AG20443 (cell line): ENCODE measurements at places on chromosomes 5 and 9.

DNA sequence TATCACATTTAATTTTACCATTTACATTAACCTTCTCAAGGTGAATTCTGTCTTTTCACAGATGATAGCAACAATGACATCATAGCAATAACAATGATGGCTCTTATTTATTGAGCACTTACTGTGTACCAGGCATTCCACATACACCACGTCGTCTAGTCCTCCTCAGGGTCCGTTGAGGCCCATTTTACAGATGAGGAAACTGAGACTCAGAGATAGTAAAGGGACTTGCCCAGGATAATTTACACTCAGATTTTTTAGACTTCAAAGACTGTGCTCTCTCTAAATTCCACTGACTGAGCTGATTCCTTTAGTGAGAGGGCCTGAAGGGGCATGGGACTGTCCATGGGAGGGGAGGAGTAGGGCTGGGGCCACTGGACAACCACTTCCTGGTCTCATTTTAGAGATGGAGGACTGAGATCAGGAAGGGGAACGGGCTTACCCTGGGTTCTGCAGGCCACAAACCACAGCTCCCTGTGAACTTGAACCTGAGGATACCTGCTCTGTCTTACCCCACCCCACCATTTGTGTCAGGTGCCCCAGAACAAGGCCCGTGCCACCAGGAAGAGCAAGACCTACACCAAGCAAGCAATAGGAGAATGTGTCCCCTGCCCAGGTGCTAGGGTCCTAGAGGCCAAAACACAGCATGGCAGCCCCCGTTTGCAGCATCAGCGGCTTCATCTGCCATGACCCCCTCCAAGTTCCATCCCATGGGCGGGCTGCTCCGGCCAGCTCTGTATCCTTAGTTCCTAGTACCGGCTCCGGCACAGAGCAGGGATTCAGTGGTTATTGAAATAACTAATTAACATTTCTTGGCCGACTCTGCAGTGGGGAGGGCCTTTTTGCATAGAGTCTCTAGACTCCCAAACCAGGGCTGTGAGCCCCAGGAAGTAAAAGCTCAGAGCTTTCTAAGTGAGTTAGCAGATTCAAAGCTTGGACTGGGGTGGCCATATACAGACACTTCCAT is 96.6 kb downstream of the RGS3 start:
- DNase-seq: no peak

- DNase-seq: no peak
Measured at GRCh38 chr5:133453831-133454230, 158.5 kb downstream of the FSTL4 start.

DNA sequence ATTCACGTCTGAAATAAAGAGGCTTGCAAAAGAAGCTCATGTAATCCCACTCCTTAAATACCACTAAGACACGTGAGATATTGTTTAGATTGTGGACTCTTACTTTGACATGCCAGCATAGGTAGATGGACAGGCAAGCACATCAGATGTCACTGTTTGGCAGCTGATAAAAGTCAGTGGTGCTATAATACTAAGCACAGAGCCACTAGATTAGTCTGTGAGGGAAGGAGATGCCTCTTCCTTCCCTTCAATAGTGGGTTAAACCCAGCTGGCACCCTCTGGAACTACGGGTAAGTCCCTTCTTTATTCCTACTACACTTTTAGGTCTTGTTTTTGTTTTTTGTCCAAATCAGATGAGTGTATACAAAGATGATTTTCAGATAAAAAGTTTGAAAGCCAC is at the start of gene MYOT:
Gene MYOT (plus strand): TSS at position 197 of the 400 bp plus-strand sequence. CDS start 2,792 bp downstream, outside the sequence.
- no peak for DNase-seq

GRCh38 chr5:117207088-117207668 is 632.6 kb upstream of the SEMA6A start:
- no peak for DNase-seq

DNA sequence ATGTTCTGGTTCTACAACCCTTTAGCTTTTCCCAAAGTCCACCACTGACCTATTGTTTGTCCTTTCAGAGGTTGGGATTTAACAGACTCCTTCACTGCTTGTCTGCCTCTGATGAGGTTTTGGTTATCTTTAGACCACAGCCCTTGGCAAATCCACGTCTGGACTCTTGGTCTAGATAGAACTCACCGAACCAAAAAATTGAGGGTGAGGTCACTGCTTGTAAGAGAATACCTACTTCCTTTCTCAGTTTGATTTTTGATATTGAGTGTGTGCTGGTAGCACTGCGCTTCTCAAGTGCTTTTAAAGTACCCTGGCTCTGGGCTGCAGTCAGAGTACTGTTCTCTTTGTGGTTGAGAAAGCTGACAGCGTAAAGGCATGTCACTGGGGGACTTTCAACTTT is 61.7 kb downstream of the JMY start:
- DNase-seq: no peak

GRCh38 chr5:119250946-119251901 is 104.6 kb upstream of the TNFAIP8 start:
- DNase-seq: no peak

GRCh38 chr9:68581696-68582095 is 41.0 kb upstream of the TMEM252 start:
- no peak for DNase-seq

DNA sequence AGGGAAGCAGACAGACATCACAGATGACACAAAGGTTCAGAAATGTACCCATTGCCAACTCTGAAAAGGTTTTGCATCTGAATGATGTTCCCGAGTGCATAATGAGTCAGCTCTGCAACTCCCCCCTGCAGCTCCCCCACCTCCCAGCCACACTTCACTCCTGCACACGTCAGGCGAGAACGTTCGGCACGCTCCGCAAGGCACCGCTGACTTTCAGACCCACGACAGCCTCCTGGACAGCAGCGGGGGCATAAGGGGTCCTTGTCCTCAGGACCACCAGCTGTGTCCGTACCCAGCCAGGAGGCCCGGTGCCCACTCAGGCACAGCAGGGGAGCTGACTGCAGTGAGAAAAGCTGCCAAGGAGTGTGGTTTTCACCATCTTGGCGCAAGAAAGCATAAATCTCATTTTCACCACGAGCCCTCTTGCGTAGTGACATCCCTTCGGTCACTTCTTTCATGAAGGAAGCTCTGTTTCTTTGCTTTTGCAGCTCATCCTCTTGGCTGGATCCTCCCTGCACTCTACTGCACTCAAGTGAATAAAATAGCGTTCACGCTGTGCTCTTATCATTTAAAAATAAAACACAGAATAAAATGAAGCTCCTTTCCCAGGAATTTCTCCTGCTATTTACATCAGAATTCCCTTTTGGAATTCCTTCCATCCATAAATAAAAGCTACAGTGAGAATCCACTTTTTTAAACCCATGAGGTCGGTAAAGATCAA is 9.9 kb downstream of the GFPT2 start:
- DNase-seq: peak; percentile 75

- DNase-seq: no peak
Measured at GRCh38 chr5:151338734-151339133, 8.6 kb downstream of the SLC36A2 start.

DNA sequence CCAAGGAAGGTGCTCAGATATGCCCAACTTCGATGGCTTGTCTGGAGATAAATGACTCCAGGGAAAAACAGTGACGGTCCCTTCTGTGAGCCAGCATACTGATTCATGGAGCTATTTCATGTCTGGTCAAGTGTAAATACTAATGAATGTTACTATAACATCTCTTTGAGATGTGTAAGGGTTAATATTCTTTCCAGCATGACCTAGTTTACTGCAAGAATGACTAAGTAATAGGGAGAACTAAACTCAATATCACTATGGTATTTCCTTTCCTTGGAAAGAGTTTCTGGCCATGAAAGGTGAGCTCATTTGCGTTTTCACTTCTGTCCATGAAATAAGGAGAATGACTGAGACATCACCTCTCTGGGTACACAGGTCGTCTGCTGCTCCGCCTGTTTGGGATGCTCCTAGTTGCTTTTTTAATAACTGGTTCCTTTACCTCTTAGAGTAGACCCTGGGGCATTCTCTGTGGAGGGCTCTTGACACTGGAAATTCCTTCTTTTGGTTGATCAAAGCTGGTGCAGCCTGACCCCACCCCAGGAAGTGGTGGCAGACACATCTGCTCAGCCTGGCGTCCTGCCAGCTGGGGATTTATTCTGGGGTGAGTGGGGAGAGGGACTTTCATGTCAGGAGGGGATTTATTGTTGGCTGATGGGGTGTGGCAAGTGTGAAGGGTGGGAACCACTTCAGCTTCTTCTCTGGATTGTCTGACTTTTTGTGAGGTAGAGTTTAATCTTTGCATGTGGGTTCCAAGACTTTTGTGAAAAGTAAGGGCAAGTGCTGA is 250.0 kb upstream of the MPDZ start:
- no peak for DNase-seq

DNA sequence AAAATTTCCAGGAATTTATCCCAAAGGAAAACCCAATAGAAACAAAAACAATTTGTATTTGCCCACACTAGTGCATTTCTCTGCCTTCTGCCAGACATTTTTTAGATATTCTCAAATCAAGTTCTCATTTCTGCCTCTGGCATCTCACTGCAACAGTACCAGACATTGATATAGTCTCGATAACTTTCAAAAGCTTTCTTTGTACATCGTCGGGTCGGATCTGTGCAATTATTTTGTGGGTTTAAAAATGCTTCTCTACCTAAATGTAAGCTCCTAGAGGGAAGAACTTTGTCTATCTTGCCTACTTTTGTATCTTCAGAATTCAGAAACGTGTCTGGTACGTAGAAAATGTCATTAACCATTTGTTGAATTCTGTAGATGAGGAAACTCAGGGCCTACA is 125.5 kb upstream of the LIFR start:
- DNase-seq: no peak

GRCh38 chr9:122366074-122366660 is 4.7 kb upstream of the PTGS1 start:
- no peak for DNase-seq

DNA sequence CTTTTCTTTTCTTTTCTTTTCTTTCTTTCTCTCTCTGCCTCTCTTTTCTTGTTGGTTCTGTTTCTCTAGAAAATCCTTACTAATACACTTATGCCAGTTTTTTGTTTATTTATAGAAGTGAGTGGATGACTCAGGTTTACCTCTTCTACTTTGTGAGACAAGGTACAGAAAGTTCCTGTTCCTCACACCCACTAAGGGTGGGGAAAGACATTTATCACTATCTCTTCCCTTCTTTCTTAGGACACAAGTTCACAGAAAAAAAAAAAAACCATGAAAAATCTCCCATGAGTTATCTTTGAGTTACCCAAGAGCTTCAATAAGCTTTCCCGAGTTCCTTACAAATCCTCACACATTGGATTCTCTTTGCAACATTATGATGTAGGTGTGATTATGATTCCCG is 60.9 kb upstream of the CD180 start:
- no peak for DNase-seq

- peak; percentile 48 for DNase-seq
Measured at GRCh38 chr5:56763711-56764466, 51.5 kb upstream of the MAP3K1 start.
